ENCODE measurements at places on chromosomes 1 and 21. TPM values are rescaled to one million over a fixed set of nuclear protein-coding genes. Genes with fewer than 3 reads are reported as not detected.

Gene PGLYRP3
- total RNA-seq, result not detected

Gene OR2T2
- total RNA-seq, result not detected

Gene DCST1
- total RNA-seq, result not detected

GRCh38 chr21:16377120-16377658, 647.4 kb downstream of the USP25 start:
- no peak for DNase-seq
- H3K36me3 ChIP-seq, result no peaks in the 10 kb centered on the region
- no peaks in the 10 kb centered on the region for H3K27me3 ChIP-seq
- peak overlapping the region; percentile 73 for H3K27ac ChIP-seq
- H3K4me3 ChIP-seq, result no peak overlapping the region

DNA sequence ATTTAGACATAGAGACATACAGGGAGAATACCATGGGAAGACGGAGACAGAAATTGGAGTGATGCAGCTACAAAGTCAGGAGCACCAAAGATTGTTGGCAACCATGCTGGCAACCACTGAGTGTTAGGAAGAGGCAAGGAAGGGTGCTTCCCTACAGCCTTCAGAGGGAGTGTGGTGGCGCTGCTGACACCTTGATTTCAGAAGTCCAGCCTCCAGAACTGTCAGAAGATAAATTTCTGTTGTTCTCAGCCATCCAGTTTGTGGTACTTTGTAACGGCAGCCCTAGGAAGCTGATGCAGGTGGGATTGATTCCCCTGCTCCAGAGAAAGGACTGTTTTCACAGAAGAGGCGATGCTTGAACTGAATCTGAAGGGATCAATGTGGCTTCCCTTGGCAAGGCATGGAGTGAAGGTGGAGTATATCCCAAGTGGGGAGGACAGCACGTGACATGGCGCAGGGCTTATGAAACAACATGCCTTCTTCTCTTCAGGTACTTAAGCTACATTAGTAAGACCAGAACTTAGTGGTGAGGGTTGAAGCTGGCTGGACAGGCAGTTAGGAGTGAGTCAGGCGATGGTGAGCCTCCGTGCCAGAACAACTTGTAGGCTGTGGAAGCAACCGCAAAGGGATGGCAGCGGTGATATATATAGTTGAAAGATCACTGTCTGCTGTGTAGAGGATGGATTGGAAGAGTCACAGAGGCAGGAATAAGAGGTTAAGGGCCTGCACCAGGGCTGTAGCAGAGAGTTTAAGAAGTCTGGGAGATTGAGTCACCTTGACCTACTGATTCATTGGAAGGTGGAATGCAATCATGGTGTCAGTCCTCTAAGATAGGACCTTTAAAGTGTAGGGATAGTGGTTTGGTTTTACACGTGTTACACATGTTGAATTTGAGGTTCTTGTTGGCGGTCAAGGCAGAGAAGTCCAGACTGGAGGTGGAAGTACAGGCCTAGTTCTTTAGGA, 2.1 kb downstream of the LEPR start:
- H3K27me3 ChIP-seq, result no peaks in the 10 kb centered on the region
- peaks cover 24% of the 10 kb centered on the region for H3K36me3 ChIP-seq
- peak overlapping the region; percentile 96 for H3K4me3 ChIP-seq
- no peak for DNase-seq

GRCh38 chr1:219085082-219085481, 88.6 kb upstream of the LYPLAL1 start:
- H3K36me3 ChIP-seq, result no peaks in the 10 kb centered on the region
- H3K4me1 ChIP-seq, result no peaks in the 10 kb centered on the region
- no peaks in the 10 kb centered on the region for H3K27me3 ChIP-seq

DNA sequence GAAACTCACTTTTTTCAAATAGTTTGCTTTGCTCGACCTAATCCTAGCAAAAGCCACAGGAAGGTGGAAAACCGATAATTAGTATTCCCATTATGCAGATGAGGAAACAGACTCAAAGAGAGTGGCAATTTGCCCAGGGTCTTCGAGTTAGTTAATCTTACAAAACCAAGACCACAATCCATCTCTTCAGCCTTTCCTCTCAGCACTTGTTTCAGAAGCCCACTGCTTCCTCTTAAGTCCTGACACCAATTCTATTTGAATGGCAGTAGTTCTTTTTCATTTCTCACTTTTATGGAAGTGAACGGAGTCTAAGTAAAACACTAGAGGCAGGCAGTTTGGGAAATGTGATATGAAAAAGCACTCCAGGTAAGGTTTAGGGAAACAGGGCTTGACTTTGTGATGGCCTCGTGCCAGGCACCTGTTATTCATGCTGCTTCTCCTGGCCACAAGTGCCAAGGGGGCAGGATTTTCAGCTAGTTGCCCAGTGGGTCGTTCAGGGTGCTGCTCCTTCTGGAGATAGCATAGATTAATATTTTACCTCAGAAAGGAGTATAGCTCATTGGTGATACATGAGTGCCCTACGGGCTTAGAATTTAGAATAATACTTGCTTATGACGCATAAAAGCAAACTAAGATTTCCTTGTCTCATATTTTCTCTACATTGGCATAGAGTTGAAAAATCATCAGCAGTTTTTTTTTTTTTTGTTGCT, 76.6 kb upstream of the NRIP1 start:
- H3K36me3 ChIP-seq, result no peaks in the 10 kb centered on the region
- H3K4me1 ChIP-seq, result peaks cover 7% of the 10 kb centered on the region
- DNase-seq, result no peak
- H3K4me3 ChIP-seq, result no peak overlapping the region

DNA sequence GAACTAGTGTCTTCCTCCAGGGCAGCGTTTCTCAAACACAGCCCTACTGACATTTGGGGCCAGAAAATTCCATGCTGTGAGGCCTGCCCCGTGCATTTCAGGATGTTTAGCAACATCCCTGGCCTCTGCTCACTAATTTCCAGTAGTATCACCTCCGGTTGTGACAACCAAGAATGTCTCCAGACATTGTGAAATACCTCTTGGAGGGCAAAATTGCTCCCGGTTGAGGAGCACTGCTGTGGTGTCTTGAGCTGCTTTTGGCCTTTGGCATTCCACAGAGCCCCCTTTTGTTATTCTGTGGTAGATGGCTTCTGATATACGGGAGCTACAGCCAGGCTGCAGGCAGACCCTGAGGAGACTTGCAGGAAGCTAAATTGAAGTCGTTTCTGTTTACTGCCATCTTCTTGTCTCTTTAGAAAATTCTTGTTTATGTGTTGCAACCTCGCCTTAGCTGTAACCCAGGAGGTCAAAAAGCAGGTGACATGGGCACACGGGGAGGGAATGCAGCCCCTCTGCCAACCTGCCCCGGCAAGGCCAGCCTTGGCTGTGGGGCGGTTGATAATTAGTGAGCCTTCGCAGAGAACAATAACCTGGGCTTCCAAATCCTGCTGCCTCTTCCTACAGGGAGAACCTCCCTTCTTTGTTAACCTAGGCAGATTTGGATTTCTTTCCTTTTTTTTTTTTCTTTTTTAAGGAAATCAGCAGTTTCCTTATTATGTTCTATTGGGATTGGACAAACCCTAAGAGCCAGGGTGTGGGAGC, 74.7 kb upstream of the AKT3 start:
- H3K27me3 ChIP-seq, result no peaks in the 10 kb centered on the region
- H3K27ac ChIP-seq, result no peak overlapping the region
- no peaks in the 10 kb centered on the region for H3K4me1 ChIP-seq
- H3K4me3 ChIP-seq, result no peak overlapping the region
- no peak for DNase-seq

DNA sequence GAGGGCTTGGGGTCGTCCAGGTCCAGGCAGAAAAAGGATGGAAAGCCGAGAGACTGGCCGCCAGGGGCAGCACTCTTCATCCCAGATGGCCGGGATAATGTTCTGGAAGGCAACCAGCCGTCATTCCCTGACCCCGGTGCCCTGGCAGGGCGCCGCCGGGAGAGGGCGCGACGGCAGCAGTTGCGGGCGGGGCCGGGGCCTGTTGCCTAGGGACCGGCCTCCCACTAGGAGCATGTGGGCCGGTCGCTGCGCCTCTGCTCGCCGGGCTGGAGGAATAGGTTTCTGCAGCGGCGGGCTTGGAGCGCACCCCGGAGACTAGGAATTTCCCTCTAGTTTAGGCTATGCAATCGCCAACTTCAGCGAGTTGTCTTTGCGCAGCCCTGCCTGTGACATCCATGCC, 11.0 kb downstream of the DMRTB1 start:
- DNase-seq, result peak; percentile 53
- H3K4me3 ChIP-seq, result no peak overlapping the region
- H3K36me3 ChIP-seq, result no peaks in the 10 kb centered on the region
- H3K27me3 ChIP-seq, result no peaks in the 10 kb centered on the region

DNA sequence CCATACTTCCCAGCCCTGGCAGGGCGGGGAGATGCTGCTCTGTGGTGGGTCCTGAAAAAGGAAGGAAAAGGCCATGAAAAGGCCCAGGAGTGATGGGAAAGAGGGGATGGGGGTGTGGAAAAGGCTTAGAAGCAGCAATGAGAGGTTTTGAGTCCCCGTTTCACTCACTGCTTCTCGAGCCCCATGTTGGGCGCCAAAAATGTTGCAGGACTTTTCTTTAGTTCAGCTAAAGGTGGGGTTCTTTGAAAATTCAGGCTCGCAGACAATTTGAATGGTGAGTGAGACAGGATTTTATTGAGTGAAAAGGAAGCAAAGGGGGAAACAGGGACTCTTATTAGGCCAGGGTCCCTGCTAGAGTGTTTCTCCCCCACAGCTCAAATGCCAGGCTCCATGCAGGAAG, 93.1 kb downstream of the MRPS6 start:
- no peak for DNase-seq
- H3K4me3 ChIP-seq, result no peak overlapping the region
- H3K4me1 ChIP-seq, result no peaks in the 10 kb centered on the region
- no peak overlapping the region for H3K27ac ChIP-seq

DNA sequence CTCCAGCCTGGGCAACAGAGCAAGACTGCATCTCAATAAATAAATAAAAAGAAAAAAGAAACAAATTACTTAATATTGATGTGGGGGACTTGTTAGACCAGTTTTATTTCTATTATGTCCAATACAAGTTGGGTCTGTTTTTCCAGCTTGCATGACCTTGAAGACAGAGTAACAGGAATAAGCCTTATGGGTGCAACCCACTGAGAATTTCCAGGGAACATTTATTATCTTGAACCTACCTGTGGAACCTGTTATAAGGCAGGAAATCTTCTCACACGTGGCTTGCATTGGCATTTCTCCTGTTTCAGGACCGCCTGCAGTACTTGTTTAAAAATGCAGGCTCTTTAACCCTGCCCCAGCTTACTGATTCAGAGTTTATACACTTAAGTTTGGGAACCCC, 64.0 kb downstream of the ZBTB17 start:
- H3K27me3 ChIP-seq, result no peaks in the 10 kb centered on the region
- H3K36me3 ChIP-seq, result peaks cover 87% of the 10 kb centered on the region
- H3K27ac ChIP-seq, result no peak overlapping the region

- H3K27ac ChIP-seq, result no peak overlapping the region
- no peaks in the 10 kb centered on the region for H3K36me3 ChIP-seq
- H3K4me3 ChIP-seq, result no peak overlapping the region
Measured at GRCh38 chr1:101338714-101339430, 102.1 kb downstream of the S1PR1 start.

- DNase-seq, result peak; percentile 48
- no peaks in the 10 kb centered on the region for H3K36me3 ChIP-seq
- no peak overlapping the region for H3K4me3 ChIP-seq
- no peak overlapping the region for H3K27ac ChIP-seq
- H3K27me3 ChIP-seq, result peaks cover 20% of the 10 kb centered on the region
Measured at GRCh38 chr1:205446828-205447227, 9.0 kb downstream of the BLACAT1 start.

DNA sequence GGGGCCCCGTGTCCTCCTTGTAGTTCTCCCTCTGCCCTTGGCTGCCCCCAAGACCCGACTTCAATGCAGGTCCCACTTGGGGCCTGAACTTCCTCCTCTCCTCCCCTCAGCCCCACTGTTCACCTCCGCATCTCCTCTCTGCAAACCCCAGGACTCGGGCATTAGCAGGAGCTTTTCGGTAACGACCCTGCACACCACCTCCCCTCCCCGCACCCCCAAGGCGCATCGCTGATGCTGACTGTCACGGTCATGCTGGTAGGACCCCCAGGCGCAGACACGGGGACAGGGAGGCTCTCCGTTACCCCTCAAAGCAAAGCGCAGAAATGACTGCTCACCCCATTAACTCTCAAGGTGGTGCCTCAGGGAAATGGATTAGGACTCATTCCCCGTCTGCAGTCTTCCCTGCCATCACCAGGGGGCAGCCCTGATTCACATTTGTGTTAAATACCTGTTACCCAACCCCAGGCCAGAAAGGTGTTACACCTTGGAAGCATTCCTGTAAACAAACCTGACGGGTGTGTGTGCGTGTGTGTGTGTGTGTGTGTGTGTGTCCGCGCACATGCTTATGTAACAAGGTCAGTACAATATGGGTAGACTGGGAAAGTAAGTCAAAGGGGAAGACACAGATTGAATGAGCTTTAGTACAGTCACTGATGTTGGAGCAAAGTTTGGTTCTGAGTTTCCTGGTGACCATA, 6.4 kb upstream of the GUCA2B start:
- peaks cover 25% of the 10 kb centered on the region for H3K27me3 ChIP-seq
- no peaks in the 10 kb centered on the region for H3K4me1 ChIP-seq
- H3K27ac ChIP-seq, result no peak overlapping the region
- no peaks in the 10 kb centered on the region for H3K36me3 ChIP-seq
- peak; percentile 62 for DNase-seq

DNA sequence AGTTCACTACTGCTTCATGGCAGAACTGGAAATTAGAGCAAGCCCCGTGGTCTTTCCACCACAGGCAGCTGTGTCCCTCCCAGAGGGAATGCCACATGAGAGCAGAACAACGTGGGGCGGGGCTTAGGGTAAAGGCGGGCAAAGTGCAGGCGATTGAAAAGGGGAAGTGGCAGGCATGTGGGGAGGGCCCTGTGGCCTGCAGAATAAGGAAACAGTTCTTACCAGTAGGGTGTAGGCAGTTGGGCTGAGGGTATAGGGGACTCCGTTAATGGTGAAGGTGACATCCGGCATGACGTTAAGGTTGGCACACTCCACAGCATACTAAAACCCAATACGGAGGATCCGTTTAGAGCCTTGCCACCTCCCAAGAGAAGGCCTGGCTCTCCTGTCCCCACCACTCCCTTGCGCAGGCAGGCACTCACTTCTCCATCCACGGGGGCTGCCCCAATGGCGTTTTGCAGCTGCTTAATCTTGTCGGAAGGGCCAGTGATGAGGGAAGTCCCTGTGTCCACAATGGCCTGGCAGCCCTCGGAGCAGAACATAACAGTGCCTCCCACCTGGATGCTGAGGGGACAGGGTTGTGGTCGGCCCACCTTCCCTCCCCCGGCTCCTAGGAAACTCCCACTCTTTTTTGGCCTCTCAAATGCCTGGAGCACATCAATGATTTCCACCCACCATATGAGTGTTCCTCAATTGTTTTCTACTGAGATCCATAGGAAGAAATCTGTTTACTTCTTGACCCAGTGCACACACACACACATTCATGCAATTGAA, 9.1 kb upstream of the RAB7B start:
- peaks cover 22% of the 10 kb centered on the region for H3K4me1 ChIP-seq
- no peaks in the 10 kb centered on the region for H3K27me3 ChIP-seq
- DNase-seq, result peak; percentile 65
- H3K36me3 ChIP-seq, result no peaks in the 10 kb centered on the region

DNA sequence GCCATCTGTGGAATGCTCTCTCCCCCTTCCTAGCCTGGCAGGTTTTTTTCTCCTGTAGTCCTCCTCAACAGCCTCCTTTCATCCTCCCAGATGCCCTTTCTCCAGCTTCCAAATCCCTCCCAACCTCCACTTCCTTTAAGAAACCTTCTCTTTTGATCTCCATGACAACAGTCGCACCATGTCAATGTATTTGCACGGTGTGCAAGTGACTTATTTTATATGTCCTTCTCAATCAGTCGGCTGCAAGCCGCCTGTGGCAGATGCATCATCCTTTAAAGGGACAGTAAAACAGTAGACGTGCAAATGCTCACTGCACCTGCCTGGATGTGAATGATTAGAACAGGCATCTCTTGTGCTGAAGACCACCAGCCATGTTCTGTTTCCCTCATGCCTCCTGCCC, 285.2 kb downstream of the PCP4 start:
- no peaks in the 10 kb centered on the region for H3K36me3 ChIP-seq
- H3K4me1 ChIP-seq, result no peaks in the 10 kb centered on the region
- H3K27ac ChIP-seq, result no peak overlapping the region
- no peak for DNase-seq
